ENCODE measurements at places on chromosomes 12 and 14. TPM values are rescaled to one million over a fixed set of nuclear protein-coding genes. Genes with fewer than 3 reads are reported as not detected.

PRICKLE1 gene
- total RNA-seq = 25.9 TPM

CDK2 gene
- total RNA-seq = 26.6 TPM

TESPA1 gene
- not detected for total RNA-seq

GRCh38 chr14:71142375-71143038 is 235.2 kb downstream of the PCNX1 start:
- H3K27me3 ChIP-seq = no peaks in the 10 kb centered on the region
- peak overlapping the region; percentile 83 for H3K27ac ChIP-seq

DNA sequence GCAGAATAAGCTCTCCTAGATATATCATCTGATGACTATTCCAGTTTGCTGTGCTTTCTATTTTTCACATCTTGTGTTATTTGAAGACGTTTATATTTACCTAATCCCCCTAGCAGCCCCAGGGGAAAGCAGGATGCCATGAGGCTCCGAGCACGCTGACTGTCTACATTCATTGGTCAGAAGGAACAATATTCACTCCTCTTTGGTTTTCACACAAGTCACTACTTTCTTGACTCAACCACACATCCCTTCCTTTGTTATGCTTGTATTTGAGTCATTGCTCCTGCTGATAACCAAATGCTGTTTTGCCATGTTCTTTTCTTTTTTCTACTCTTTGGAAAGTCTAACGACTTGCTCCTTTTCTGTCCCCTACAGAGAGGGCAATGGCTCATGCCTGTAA is 86.5 kb upstream of the SLC38A2 start:
- DNase-seq = no peak
- no peak overlapping the region for H3K4me3 ChIP-seq
- no peak overlapping the region for H3K27ac ChIP-seq
- H3K27me3 ChIP-seq = no peaks in the 10 kb centered on the region

DNA sequence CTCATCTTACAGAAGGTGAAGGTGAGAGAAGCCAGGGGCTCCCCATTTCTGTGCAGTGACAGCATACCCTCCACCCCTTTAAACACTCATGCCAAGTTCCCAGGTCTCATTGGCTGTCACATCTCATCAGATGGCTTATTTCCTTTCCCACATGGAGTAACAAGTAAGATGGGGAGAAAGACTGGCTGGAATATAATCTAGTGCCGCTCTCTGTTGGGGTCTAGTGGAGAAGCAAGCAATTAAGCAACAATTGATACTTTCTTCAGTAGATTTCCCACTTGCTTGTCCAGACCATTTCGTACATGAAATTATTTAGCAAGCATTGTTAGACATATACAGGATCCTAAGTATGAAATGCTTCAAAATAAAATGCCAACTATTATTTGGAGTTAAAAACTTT is 92.2 kb downstream of the SLC5A8 start:
- no peak overlapping the region for H3K27ac ChIP-seq
- no peak overlapping the region for H3K4me3 ChIP-seq
- no peak for DNase-seq
- H3K27me3 ChIP-seq = no peaks in the 10 kb centered on the region

DNA sequence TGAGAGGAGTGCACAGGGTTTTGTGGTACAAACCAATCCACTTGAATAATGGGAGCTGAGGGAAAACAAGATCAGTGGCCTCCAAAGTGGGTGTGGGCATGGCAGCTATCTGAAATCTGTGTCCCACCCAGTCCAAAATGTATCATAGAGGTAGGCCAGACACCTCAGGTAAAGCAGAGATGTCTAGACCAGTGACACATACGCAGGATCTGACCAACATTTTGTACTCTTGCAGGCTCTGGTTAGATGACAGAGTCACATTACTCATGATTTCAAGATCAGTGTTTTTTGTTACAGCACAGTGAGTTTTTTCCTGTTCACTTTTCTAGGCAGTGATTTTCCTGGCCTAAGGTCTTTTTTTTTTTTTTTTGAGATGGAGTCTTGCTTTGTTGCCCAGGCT is 211.8 kb downstream of the PCNX1 start:
- H3K27me3 ChIP-seq = no peaks in the 10 kb centered on the region
- H3K27ac ChIP-seq = peak overlapping the region; percentile 95
- H3K36me3 ChIP-seq = no peaks in the 10 kb centered on the region
- no peak for DNase-seq
- peaks cover 46% of the 10 kb centered on the region for H3K4me1 ChIP-seq
- no peak overlapping the region for H3K4me3 ChIP-seq

GRCh38 chr14:89724628-89724960 is 229.9 kb downstream of the EFCAB11 start:
- H3K27me3 ChIP-seq = no peaks in the 10 kb centered on the region
- H3K27ac ChIP-seq = no peak overlapping the region
- no peak overlapping the region for H3K4me3 ChIP-seq

DNA sequence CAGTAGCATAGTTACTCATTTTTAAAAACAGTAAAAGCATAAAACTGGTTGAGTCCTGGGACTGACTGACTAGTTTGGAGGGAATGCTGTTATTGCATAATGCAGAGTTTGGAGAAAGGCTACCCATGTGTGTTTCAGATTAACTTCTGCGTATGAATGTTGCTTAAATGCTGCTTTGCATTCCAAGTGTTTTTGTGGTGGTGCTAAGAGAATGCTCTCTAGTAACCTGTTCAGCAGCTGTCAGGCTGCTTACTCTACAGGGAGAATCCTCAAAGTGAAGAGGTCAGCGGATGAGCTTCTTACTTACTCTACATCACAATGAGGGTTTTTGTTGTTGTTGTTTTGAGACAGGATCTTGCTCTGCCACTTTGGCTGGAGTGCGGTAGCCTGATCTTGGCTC is 4.3 kb downstream of the DLST start:
- no peak overlapping the region for H3K4me3 ChIP-seq
- DNase-seq = no peak
- no peaks in the 10 kb centered on the region for H3K27me3 ChIP-seq
- no peak overlapping the region for H3K27ac ChIP-seq
- H3K36me3 ChIP-seq = no peaks in the 10 kb centered on the region
- H3K4me1 ChIP-seq = peaks cover 22% of the 10 kb centered on the region

GRCh38 chr14:73472185-73473114 is 14.1 kb upstream of the NUMB start:
- no peak overlapping the region for H3K27ac ChIP-seq
- no peaks in the 10 kb centered on the region for H3K27me3 ChIP-seq
- H3K4me1 ChIP-seq = peaks cover 7% of the 10 kb centered on the region
- H3K36me3 ChIP-seq = no peaks in the 10 kb centered on the region
- peak; percentile 70 for DNase-seq

DNA sequence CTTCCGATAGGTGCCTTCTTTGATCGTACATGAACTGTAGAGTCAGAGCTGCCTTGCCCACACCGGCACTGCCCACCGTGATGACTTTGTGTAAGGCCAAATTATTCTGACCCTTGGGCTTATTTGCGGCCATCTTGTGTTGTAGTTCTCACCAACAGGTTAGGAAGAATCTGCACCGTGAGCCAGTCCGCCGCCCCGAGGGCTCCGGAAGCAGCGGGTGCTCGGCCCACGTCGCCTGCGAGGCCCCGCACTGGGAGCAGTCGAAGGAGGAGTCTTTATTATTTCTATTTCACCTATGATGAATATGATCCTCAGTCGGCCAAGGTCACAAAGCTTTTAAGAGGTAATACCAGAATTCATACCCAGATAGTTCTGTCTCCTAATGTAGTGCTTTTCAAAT is 70.6 kb upstream of the SYT1 start:
- H3K27ac ChIP-seq = no peak overlapping the region
- no peaks in the 10 kb centered on the region for H3K36me3 ChIP-seq
- H3K4me3 ChIP-seq = no peak overlapping the region
- DNase-seq = no peak
- H3K27me3 ChIP-seq = no peaks in the 10 kb centered on the region

- no peak for DNase-seq
- H3K4me1 ChIP-seq = no peaks in the 10 kb centered on the region
- no peaks in the 10 kb centered on the region for H3K27me3 ChIP-seq
- H3K36me3 ChIP-seq = no peaks in the 10 kb centered on the region
- no peak overlapping the region for H3K4me3 ChIP-seq
- no peak overlapping the region for H3K27ac ChIP-seq
These were observed 11.2 kb downstream of the MOK start for GRCh38 chr14:102293781-102294180.

- H3K4me3 ChIP-seq = no peak overlapping the region
- H3K4me1 ChIP-seq = no peaks in the 10 kb centered on the region
- DNase-seq = no peak
- no peak overlapping the region for H3K27ac ChIP-seq
These were observed 28.8 kb upstream of the DTX1 start for GRCh38 chr12:113027726-113028125.

All from hepatocyte (in vitro differentiated cells).